ENCODE measurements at places on chromosomes 7 and 10. TPM values are rescaled to one million over a fixed set of nuclear protein-coding genes. Genes with fewer than 3 reads are reported as not detected.

- no peak for DNase-seq
Observed at GRCh38 chr7:86942081-86942480, 117.4 kb downstream of the ELAPOR2 start.

- peak; percentile 33 for DNase-seq
Observed at GRCh38 chr7:14931511-14932215, 29.1 kb upstream of the DGKB start.

GRCh38 chr10:109866168-109866994, 56.9 kb downstream of the XPNPEP1 start:
- peak; percentile 80 for DNase-seq

- DNase-seq = no peak
Observed at GRCh38 chr10:72389716-72390115, 35.0 kb upstream of the DNAJB12 start.

GRCh38 chr7:30800785-30801252, 29.6 kb downstream of the MINDY4 start:
- DNase-seq = no peak

DNA sequence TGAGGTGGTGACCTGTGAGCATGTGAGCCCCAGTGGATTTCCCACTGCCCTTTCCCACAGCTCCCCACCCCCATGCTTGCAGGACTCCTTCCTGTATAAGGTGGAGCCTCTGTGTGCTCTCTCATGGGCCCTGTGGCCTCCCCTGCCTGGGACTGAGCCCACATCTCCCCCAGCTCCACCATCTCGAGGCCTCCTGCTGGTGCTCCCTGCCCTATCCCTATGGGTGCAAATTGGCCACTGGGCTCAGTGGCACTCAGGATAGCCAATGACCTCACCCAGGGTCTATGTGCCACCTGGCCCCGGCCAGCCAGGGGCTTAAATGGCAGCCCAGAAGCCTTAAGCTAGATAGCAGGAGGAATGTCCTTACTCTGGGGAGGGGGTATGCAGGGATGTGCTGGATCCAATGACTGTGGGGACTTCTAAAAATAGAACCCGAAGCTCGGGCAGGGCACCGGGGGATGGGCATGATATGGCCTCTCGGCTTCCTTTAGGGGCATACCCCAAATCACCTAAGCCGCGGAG, 2.0 kb downstream of the LDB3 start:
- DNase-seq = no peak

DNA sequence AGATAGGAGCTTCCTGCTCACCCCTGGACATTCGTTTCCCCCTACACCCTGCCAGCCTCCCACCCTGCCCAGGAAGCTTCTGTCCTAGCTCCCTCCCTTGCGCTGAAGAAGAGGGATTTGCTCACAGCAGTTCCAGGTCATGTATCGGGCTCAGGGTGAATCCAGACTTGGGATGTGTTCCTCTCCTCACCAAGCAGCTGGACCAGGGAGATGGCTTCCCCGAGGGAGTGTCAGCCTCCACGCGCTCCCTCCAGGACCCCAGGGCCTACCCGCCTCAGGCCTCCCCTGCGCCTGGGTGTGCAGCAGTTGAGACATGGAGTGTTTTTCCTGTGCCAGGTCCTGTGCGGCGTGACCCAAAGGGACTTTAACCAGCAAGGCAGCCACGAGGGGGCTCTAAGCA, 435.6 kb upstream of the FOXK1 start:
- no peak for DNase-seq

DNA sequence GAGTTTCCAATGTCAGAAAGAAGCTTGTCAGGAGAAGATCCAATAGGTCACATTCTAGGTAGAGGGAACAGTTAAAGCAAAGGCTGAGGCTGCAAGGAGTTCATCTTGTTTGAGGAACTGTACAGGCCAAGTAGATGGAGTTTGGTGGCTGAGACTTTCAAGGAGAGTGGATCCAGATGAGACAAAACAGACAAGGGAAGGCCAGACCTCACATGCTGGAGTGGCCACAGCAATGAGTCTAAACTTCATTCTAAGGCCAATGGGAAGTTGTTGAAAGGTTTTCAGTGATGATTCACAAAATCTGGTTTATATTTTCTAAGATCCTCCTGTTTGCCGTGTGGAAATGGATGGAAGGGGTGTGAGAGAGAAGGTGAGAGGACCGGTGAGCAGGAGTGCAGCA, 40.0 kb downstream of the EPDR1 start:
- no peak for DNase-seq

DNA sequence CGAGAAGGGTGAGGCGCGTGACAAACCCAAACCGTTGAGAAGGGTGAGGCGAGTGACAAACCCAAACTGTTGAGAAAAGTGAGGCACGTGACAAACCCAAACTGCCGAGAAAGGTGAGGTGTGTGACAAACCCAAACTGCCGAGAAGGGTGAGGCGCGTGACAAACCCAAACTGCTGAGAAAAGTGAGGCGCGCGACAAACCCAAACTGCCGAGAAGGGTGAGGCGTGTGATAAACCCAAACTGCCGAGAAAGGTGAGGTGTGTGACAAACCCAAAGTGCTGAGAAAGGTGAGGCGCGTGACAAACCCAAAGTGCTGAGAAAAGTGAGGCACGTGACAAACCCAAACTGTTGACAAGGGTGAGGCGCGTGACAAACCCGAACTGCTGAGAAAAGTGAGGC, 25.0 kb downstream of the ESYT2 start:
- no peak for DNase-seq

Gene LARP4B
- total RNA-seq = 58.9 TPM

Gene PANK1
- total RNA-seq = 19.0 TPM

GRCh38 chr10:62384447-62385081, 10.4 kb downstream of the ZNF365 start:
- no peak for DNase-seq

Gene PLAC9
- 45.2 TPM for total RNA-seq

All from Right ventricle myocardium inferior (tissue), 1 donor.